CD8-positive, alpha-beta memory T cell (primary cell): ENCODE measurements at places on chromosomes 7 and 10.

- DNase-seq = no peak
Observed at GRCh38 chr7:2602406-2603043, 29.3 kb upstream of the TTYH3 start.

DNA sequence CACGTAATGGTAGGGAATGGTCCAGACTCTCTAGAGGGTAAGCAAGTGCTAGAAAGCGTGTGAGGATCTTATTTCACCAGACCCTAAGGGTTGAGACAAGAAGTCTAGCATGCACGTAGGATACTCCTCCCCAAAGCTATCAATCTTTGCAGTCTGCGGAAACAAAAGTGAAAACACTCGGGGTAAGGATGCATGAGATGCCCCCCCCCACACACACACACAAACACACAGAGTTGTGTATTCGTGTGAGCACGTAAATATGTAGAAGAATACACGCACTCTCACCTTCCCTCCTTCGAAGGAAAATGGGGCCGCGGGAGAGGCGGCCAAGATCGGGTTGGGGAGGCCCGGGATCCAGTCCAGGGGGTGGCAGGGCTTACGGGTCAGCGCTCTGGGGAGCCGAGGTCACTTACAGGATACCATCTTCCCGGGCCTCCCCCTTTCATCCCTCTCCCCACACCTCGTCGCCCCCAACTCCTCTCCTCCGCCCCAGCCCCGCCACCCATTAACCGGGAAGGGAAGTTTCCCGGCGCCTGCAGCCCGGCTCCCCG lies 455 bp downstream of the CUL2 start:
- DNase-seq = peak; percentile 21

GRCh38 chr7:130092598-130092997 lies 22.3 kb downstream of the KLHDC10 start:
- DNase-seq = no peak

DNA sequence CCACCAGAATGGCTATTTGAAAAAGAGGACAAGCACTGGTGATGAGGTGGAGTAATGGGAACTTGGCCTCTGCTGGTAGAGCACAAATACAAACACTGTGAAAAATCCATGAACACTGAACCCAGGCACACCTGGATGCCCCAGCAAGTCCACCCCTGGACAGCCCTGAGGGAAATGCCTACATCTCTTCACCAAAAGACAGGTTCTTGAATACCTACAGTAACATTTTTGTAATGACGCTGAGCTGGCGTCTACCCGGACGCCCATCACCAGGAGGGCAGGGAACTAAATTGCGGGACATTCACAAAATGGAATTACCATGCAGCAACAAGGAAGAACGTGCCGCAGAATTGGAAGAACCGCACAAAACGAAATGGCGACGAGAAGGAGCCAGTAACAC lies 70.5 kb downstream of the GNA12 start:
- DNase-seq = no peak

DNA sequence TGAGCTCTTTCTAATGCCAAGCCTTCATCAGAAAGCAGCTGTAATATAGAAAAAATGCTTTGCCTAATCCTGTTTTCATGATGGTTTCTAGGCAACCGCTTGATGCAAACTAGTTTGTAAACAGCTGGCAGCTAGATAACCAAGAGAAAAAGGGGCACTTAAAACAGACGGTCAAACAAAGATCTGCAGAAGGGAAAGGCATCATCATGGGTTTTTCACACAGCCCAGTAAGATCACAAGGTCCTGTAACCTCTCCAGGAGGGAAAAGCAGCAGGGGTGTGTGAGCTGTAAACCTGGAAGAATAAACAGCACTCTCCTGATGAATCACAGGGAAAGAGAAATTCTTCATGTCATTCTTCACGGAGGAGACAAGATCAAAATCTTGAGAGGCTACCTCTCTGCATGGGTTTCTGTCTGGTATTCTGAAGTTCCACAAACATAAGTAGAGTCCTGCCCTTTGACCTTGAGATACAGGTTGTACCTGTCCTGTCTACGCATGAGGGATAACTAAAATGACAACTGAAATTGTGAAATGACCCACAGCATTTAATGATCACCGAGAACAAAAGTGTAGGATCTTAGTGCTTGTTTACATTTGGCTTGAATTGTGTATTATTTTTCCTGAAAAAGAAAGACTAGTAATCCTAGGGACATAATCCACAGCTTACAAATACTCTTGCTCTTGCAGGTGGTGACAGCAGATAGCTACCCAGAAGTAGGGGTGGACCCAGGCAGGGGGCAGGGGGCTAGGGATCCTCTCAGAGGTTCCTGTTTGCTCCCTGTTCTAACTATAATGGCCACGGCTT lies 48.0 kb downstream of the CREB3L2 start:
- DNase-seq = no peak

DNA sequence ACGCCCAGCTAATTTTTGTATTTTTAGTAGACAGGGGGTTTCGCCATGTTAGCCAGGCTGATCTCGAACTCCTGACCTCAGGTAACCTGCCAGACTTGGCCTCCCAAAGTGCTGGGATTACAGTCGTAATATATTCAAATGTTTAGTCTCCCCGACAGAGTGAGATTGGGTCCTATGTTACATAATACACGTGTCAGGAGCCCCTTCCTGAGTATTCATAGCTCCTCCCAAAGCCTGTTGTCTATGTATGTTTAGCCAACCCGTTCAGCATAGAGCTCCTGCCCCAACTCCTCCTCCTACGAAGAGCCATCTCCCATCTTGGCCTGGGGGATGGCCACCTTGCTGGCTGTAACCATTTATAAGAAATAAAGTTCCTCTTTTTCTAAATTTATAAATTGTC lies 2.7 kb upstream of the PPP2R2D start:
- no peak for DNase-seq

DNA sequence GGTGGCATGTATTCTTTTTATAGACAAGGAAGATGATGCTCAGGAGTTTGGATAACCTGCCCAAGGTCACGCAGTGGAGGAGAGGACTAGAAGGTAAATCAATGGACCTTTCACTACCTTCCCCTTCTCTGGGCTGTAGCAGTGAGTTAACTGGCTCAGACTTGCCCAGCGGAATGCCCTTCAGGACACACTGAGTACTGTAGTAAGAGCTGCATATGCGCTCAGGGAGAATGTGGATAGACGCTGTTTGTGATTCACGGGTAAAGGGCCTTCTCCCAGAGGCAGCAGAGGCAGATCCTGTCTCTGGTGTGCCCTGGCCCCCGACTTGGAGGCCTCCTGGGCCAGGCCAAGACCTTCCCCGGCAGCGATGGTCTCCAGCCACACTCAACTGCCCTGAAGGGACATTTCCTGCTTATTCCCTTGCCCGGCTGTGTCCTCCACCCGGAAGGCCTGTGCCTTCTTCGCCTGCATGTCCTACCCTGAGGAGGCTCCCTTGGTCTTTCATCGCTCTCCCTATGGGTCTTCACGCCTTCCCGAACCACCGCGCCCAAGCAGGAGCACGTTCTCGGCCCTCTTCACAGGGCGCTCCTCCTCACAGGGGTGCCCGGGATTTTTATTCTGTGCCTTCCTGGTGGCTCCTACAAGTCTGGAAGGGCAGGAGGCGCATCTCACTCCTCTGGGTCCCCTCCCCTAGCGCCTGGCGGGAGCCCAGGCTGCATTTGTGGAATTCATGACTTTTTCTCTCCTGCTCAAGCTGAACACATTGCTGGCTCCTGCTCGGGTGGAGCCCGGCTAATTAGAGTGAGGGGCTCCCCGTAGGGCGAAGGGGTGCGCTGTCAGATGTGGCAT lies 1.8 kb upstream of the IKZF1 start:
- DNase-seq = no peak

DNA sequence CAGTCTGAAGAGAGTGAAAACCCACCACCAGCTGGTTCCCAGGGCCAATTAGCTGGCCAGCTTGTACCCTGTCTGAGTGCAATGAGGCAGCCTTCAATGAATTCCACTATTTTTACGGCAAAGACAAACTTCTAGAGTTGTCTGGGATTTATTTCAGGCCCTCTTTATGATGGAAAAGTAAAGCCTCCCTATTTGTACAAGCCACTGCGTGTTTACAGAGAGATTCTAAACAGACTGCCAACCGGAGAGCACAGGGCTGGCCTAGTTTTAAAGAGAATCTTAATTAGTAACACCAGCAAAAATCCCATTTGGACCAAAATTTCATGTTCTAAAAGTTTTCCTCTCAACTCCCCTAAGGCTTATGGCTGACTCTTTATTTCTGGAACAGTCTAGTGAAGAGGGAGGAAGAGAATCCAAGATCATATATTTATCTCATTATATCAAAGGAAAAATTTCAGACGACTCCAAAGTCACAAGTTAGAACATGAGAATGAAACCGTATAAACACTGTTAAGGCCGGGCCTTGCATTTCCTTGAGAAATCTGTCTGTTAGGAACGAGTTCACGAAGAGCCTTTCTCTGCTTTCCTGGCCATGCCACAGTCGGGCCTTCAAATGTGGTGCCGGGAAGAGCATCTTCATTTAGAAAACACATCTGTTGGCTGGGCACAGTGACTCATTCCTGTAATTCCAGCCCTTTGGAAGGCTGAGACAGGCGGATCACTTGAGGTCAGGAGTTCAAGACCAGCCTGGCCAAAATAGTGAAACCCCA lies 724.6 kb upstream of the NRP1 start:
- no peak for DNase-seq
